ENCODE measurements at places on chromosomes 4 and X.

GRCh38 chrX:150868625-150869024 is 29.8 kb downstream of the CD99L2 start:
- DNase-seq = no peak

- no peak for DNase-seq
These were observed 89.0 kb upstream of the GC start for GRCh38 chr4:71872767-71873415.

- DNase-seq = peak; percentile 49
These were observed 50.4 kb upstream of the KDR start for GRCh38 chr4:55175779-55176231.

DNA sequence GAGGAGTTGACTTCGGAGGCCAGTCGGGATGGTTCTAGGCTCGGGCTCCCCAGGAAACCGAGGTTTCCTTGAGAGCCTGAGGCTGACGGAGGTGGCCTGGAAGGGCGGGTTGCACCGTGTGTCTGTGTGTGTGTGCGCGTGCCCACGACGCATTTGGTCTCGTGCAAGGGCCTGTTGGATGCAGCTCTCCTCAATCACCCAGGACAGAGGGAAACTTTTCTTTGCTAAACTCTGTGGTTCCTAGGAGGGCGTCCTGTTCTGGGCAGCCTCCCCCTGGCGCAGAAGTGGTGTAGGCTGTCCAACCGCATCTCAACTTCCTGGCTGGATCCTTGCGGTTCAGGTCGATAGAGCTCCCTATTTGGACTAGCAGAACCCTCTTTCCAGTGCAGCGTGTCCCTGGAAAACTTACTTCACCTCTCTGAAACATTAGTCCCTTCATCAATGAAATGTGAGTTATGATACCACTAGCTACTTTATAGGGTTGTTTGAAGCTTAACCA is 973 bp downstream of the STK32B start:
- DNase-seq = no peak

GRCh38 chr4:174228988-174229387 is 54.5 kb downstream of the FBXO8 start:
- no peak for DNase-seq

GRCh38 chrX:74420196-74421035 is 877 bp upstream of the SLC16A2 start:
- no peak for DNase-seq

DNA sequence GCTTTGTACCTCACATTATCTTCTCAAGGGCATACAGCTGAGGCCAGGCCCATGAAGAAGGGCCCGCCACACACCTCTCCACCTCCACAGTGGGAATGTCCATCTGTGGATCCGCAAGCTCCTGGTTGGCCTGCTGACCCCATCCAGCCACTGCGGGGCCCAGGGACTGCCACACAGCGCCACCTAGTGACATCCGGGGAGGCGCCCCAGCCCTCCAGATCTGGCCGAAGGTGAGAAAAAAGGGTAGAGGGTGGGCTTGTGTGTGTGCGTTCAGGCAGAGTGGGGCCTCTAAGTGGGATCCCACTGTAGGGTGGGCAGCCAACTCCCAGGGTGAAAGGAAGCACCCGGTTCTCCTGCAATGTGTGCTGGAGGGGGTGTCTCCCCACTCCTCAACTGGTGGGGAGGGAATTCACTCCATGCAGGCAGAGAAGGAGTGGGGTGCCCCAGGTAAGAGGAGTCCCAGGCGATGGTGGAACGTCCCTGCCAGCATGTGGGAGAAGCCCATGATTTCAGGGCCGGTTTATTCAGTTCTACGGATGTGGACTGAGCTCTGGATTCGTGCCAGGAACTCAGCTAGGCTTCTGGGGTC is 117.3 kb downstream of the ENPP6 start:
- DNase-seq = no peak

DNA sequence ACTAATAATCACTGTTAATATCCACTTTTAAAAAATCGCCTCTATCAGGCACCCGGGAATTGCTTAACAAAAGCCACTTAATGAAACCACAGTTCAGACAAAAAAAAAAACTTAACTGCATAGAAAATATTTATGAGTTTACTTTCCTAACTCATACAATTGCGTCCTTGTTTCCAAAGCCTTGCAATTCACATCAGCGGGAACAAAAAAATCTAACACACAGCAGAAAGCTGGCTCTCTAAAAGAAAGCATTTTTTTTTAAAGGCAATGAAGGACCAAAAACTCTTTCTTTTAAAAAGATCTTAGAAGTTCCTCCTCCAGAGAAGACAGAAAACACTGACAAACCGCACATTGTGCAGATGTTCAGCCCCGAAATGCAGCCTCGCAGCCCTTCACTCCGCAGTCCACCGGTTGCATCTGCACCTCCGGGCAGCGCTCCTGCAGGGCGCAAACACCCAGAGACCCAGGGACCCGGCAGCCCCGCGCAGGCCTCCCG is 812 bp downstream of the FAT1 start:
- DNase-seq = peak; percentile 32

DNA sequence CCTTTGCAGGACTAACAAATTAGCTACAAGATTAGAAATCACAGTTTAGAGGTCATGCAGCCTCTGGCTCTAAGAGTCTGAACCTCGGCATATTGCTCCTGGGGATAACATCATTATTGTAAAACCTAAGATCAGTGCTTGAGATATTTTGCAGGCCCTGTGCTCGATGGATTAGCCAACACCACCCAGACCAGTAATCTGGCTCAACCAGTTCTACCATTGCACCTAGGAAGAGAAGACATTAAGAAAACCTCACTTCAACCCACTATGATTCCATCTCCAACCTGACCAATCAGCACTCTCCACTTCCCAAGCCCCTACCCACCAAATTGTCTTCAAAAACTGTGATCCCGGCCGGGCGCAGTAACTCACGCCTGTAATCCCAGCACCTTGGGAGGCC is 43.6 kb downstream of the WFS1 start:
- no peak for DNase-seq

GRCh38 chrX:27522500-27522899 is 59.4 kb upstream of the PPP4R3C start:
- no peak for DNase-seq

GRCh38 chr4:31702326-31702725 is 982.2 kb downstream of the PCDH7 start:
- DNase-seq = peak; percentile 38

GRCh38 chr4:15031993-15032675 is 29.9 kb downstream of the CPEB2 start:
- DNase-seq = no peak

DNA sequence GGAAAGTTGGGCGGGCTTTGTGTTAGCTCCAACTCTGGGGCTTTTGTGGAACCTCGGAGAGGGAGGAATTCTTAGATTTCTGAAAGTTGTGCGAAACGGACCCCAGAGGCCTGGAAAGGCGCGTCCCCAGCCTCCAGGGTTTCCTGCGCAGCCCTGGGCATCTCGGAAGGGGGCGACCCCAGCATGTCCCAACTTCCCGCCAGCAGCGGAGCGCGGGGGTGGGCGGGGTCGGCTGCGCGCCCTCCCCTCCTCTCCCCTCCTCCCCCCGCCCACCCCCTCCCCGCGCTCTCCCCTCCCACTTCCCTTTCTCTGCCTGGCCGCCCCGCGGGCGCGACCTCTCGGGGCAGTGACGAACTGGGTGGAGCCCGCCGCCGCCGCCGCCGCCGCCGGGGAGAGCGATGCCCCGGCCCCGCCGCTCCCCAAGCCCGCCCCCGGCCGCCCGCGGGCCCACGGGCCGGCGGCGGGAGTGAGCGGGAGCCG is 16.8 kb downstream of the PTTG2 start:
- DNase-seq = peak; percentile 44

- DNase-seq = no peak
These were observed 7.2 kb upstream of the FHIP1A start for GRCh38 chr4:151401739-151402138.

DNA sequence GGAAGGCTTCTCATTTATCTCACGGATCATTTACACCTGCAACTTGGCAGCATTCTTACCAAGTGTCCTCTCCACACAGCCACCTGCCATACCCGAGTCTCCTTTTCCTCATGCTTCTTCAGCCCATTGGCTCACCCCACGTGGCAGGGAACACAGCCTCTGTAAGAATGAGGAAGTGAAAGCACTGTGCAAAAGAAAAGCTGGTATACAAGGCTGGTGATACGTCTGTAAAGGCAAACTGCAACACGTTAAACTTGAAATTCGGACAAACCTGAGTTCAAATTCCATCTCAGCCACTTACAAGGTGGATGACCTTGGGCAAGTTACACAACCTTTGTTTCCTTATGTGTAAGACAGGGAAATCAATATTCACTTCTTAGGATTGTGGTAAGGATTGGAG is 164.0 kb upstream of the RASGEF1B start:
- DNase-seq = no peak

GRCh38 chrX:72080800-72081199 is 50.9 kb downstream of the RTL5 start:
- DNase-seq = no peak

DNA sequence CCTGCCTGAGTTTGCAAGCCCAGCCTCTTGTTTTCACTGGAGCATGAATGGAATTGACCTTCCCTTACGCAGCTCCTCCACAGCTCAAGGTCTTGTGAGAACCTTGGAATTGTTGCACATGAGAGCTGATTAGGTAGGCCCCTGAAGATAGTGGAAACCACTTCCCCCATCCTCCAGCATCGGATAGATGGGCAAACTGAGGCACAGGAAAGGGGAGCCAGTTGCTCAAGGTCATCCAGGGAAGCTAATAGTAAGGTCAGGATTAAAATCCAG is 27.2 kb downstream of the PJA1 start:
- DNase-seq = no peak

GRCh38 chrX:19075754-19076153 is 46.5 kb downstream of the ADGRG2 start:
- DNase-seq = no peak

DNA sequence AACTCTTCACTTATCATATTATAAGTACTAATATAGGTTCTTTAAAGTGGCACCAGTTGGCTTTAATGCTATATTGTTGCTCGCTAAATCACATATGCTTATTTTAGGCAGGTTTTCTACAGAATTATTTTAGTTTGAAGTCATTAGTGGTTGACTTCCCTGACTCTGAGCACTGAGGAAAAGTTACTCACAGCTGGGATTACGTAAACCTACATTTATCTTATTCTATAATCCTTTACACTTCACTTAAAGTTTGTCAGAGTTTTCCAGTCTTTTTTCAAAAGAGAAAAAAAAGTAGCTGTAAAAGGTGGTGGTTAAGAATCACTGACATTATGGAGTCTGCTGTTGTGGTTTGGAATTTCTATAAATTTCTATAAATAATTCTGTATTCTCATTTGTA is 5.8 kb downstream of the UGT2B4 start:
- DNase-seq = no peak

GRCh38 chr4:3239303-3239702 is 9.7 kb upstream of the MSANTD1 start:
- no peak for DNase-seq

DNA sequence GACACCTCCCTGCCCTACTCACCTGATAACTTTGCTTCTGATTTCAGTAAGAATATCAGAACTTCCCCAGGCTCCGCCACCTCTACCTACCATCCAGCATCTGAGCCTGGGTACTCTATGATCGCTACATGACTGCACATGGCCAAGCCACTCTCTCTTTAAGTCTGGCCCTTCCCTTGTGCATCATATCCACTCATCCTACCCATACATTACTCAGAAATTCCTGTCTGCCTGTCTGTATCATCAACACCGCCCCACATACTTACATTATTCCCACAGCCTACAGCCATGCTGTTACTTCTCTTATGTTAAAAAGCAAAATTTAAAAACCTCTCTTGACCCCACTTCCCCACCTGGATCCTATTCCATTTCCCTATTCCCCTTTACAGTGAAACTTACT is 84.7 kb downstream of the SCD5 start:
- DNase-seq = no peak
